Foreskin keratinocyte (primary cell): ENCODE measurements at places on chromosomes 11 and 22.

DNA sequence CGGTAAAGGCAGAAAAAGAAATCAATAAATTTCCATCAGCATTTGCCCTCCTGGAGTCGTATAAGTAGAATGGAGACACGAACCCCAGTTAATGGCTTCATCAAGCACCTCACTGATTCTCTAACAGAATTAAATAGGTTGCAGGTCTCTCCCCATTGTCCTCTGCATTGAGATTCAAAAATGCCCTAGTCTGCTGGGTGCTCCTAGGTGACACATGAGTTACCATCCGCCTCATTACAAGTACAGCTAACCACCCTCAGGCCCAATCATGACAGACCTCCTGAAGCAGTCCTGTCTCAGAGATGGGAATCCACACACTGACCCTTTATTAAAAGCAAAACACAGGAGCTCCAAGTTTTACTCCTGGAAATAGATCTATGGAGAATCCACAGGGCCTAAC lies 31.4 kb downstream of the HSPA8 start:
- DNase-seq = no peak

DNA sequence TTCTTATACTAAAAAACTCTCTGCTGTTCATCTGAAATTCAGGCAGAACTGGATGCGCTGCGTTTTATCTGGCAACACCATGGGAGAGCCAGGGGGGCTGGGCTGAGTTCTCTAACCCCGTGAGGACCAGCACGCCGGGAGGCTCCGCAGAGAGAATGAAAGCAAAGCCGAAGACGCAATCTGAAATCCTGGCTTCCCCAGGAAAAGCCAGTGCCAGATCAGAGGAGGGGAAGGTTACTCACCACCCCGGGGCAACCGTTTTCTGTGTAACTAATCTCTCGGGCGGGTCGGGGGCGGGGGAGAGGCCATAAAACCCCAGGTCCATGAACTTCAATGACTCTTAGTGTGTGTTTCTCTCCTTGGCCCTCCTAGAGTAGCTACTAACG lies 99.4 kb downstream of the SHANK2 start:
- DNase-seq = no peak

DNA sequence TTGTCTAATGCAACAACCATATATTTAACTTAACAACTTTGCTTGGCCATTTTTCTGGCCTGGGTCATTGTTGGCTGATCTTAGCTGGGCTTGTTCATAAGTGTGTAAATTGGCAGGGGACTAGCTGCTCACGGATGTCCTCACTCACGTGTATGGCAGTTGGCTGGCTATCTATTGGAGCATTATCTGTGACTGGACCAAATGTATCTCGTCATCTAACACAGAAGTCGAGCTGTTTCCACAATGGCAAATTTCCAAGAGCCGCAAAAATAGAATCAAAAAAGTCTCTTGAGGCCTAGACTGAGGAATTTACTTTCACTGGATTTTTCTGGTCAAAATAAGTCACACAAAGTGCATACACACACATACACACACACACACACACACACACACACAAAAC lies 893.3 kb downstream of the FAM181B start:
- no peak for DNase-seq

GRCh38 chr22:41561788-41562187 lies 978 bp downstream of the CSDC2 start:
- no peak for DNase-seq

DNA sequence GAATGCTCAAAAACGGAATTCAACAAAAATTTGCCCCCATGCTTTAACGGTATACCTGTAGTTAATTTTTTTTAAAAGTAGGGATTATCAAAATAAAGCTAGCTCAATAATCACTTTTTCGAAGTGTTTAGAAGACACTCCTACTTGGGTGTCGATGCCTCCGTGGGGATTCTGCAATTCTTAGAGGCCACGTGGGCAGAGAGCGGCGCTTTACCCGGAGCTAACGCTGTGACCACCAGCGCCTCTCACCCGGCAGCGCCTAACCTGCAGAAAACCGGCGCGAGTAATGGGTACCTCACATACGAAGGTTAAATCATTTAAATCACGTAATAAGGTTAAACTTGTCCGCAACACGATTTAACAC lies 583 bp downstream of the TAF1D start:
- DNase-seq = no peak

GRCh38 chr11:59918480-59918879 lies 19.8 kb upstream of the OOSP1 start:
- DNase-seq = no peak

GRCh38 chr11:100687630-100688395 lies 725 bp downstream of the ARHGAP42 start:
- DNase-seq = peak; percentile 50

DNA sequence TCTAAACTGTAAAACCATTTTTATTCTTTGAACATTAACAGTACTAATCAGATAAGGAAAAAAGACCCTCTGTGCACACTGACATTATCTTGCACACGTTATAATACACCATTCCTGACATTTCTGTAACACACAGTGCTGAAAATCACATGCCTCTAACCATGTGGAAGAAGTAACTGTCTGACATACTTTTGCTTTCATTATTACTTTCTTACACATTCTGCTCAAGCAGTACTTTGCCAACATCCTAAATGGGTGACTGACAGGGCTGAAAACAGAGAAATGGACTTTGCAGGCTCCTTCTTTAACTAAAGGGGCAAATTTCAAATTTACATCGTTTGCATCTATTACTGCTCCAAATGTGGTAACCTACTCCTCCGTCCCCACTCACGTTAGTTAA lies 22.8 kb upstream of the TP53AIP1 start:
- DNase-seq = no peak

DNA sequence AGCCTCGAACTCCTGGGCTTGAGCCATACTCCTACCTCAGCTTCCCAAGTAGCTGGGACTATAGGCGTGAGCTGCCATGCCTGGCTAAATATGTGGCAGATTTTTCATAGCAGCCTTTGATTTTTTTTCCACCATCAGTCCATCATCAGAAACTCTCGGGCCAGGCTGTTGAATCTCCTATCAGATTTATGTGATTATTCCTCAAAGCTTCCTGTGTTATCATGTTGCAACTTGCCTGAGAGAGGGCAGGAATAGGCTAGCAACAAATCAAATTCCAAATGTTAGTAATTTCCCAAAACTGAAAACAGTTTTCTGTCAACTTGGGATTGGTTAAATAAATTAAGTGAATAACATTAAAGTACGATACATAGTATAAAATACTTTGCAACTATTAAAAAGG lies 3.4 kb downstream of the LRRC51 start:
- DNase-seq = no peak

DNA sequence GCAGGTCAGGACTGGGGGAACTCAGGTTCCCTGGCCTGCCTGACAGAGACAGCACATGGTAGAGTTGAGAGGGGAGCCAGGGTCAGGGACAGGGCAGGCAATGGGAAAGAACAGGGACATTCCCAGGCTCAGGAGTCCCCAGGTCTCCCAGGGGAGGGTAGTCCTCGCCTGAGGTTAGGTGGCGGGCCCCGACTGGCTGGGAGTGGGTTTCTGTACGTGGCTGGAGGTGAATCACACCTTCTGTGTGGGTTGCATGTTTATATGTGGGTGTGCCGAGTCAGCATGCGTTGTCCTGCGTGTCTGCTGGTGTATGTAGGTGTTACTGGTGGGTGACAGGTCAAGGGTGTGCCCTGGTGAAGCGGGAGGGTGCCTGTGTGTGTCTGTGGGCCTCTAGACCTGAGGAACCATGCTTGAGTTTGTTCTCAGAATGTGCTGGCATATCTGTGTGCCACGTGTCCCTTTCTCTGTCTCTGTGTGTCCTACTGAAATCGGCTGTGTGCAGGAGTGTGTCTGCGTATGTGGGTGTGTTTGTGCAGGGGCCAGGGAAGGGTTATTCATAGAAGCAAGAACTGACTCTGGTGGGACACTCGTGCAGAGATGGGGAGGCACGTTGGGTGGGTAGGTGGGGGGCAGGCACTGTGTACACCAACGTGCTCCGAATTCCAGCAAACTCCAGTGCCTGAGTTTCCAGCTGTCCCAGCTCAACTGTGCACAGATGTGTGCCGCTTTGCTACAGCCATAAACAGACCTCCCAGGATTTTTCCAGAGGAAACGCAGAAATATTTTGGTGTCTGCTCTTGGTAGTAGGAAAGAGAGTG lies 23.8 kb upstream of the OAF start:
- DNase-seq = peak; percentile 75

DNA sequence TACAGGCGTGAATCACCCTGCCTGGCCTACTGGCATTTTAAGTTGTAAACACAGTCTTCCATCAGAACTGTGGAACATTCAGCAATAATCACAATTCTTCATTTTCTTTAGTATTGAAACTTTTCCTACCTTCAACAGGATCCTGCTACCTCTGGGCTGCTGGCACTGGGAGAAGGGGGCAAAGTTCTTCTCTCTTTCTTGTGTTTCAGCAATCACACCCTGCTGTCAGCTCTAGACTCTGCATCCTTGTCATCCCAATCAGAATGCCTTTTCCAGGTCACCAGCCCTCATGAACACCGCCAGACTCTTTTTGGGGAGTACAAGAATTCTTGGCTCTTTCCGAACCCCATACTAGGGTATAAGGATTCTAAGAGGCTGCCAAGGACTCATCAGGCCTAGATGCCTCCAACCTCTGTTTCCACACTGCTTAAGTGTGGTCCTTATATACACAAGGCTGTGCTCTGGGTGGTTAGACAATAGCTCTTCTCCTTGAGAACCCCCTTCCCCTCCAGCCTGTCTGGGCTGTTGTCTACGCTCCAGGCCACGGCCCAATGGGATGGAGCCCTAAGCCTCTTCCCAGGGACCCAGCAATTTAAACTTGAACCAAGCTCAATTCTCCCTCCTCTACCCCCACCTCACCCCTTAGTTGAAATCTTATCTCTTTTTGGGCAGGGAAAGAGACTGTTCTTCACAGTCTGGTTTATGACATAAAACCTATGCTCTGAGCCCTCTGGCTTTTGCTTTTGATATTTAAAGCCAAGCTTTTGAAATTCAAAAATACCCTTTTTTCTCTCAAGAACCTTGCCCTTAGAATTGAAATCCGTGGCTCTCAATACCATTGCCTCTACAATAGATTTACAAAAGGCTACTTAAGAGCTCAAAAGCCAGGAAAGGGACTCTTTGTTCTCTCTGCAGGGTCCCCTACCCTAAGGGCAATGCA lies 327.4 kb downstream of the BUD13 start:
- DNase-seq = no peak

DNA sequence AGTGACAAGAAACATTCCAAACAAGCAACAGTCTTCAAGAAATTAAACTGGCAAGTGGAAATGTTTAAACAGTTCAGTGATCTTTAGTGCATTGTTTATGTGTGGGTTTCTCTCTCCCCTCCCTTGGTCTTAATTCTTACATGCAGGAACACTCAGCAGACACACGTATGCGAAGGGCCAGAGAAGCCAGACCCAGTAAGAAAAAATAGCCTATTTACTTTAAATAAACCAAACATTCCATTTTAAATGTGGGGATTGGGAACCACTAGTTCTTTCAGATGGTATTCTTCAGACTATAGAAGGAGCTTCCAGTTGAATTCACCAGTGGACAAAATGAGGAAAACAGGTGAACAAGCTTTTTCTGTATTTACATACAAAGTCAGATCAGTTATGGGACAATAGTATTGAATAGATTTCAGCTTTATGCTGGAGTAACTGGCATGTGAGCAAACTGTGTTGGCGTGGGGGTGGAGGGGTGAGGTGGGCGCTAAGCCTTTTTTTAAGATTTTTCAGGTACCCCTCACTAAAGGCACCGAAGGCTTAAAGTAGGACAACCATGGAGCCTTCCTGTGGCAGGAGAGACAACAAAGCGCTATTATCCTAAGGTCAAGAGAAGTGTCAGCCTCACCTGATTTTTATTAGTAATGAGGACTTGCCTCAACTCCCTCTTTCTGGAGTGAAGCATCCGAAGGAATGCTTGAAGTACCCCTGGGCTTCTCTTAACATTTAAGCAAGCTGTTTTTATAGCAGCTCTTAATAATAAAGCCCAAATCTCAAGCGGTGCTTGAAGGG lies 6.0 kb downstream of the MALAT1 start:
- no peak for DNase-seq

- no peak for DNase-seq
Observed at GRCh38 chr11:117826190-117826570, 1.6 kb upstream of the FXYD2 start.

GRCh38 chr11:44595964-44596381 lies 30.5 kb downstream of the CD82 start:
- no peak for DNase-seq

DNA sequence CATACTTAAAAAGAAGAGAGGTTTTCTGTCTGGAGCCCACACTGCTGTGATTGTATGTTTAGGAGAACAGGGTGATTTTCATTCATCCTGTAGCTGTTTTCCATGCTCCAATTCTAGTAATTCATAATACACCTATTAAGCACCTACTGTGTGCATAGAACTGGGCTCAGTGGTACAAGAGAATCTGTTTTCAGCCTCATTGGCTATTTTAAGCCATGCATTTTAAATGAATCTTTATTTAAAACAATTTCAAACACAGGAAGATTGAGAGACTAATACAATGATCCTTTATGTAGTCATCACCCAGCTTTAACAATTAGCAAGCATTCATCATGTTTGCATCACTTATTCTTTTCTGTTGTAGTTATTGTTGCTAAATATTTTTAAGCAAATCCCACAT lies 86.2 kb downstream of the BDNF start:
- no peak for DNase-seq

DNA sequence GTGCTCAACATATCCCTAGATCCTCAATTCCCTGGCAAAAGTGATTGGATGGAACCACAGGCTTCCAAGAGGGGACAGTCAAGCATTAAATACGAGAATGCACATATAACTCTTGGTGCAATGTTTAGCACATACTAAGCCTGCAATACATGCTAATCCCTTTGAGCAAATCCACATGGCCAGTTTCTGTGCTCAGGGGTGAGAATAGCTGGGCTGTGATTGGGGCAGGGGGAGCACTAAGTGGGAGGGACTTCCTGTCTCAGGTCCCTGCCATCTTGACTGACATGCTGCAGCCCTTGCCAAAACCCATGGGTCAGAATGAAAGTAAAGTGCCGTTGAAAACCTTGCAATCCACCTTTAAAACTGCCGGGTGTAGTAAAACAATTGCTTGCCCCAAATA lies 2.7 kb upstream of the ADAMTS15 start:
- DNase-seq = no peak

- no peak for DNase-seq
Observed at GRCh38 chr11:13042873-13043342, 33.8 kb downstream of the RASSF10 start.

DNA sequence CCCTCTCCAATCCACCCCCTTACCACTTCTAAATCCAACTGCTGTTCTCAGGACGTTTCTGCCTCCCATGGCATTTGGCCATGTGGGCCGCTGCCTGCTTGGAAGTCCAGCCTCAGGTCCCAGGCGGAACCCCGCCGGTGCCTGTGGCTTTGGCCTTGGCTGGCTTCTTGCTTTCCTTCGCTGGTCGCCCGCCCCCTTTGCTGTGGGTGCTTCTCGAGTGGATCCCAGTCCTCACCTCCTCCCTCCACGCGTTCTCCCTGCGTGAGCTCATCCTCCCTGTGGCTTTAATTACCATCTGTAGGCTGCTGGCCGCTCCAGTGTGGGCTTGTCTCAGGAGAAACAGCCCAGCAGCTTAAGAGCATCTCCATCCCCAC lies 111.7 kb downstream of the NECTIN1 start:
- DNase-seq = no peak
